CD4-positive, CD25-positive, alpha-beta regulatory T cell (primary cell): ENCODE measurements at places on chromosomes 6 and 20. TPM values are rescaled to one million over a fixed set of nuclear protein-coding genes. Genes with fewer than 3 reads are reported as not detected.

DNA sequence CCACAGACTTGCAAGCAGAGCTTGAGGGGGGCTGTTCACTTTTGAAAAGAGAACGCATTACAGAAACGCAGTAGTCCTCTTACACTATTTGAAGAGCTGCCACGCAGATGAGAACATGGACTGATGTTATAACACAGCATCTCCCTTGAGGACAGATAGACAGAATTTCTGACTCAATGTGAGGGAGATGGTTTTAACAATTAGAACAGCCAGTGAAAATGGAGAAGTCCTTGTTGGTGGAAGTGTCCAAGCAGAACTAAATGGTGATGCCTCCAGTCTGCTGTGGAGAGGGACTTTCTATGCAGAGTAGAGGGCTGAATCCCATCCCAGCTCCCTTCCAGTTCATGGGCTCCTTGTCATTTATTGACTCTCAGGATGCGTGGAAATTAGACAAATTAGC, 100.0 kb downstream of the RREB1 start:
- DNase-seq: no peak

DNA sequence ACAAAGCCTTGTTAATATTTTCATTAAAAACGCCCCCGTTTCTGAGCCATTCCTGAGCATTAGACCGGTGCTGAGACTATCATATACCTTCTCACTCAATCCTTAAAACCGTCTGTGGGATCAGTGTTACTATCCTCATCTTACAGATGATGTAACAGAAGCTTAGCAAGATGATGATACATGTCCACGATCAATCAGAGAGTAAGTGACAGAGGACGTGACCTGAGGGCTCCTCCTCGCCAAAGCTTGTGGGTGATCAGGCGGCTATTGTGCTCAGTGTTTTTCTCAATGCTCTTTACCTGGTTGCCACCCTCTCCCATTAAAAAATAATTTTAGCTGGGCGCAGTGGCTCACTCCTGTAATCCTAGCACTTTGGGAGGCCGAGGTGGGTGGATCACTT, 113.1 kb downstream of the MTHFD1L start:
- DNase-seq: no peak

C2 gene
- total RNA-seq: 1.3 TPM

DNA sequence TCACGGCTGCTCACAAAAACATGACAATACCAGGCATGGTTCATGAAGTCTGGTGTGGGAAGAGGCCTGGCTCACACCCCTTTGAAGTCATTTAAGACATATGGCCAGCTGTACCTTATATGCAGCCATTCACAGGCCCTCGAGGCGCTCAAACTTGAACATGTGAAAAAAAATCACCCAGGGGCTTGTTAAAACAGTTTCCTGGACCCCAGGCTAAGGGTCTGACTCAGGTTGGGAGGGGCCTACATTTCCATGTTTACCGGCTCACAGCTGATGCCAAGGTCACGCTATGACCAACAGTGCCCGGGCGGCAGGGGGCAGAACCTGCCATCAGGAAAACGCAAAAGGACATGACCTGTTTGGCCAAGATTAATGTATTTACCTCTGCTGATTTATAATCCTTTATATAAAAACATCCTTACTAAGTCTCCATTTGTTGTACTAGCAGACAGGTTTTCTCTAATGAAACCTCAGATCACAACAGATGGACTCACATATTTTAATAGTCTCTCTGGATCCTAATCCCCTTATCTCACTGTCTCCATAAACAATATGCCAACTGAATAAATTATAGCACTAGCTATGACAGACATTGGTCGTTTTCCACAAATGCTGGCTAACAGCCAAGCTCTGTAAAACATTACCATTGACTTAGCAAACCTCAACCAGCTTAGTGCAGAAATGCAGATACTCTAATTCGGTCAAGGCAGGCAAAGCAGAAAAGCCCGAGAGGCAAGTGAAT, 19.9 kb downstream of the EZR start:
- no peak for DNase-seq
